ENCODE measurements at places on chromosomes 1 and 21. TPM values are rescaled to one million over a fixed set of nuclear protein-coding genes. Genes with fewer than 3 reads are reported as not detected.

The CAMSAP2 gene
- total RNA-seq = 27.6 TPM

The GOLT1A gene
- 7.5 TPM for total RNA-seq

The LRRN2 gene
- 2.5 TPM for total RNA-seq

The AMY2A gene
- total RNA-seq = not detected

The SELENBP1 gene
- 20.0 TPM for total RNA-seq

The CD84 gene
- not detected for total RNA-seq

The FCER1G gene
- not detected for total RNA-seq

The PAX7 gene
- total RNA-seq = not detected

Data from H1 (cell line).